ENCODE measurements at places on chromosomes 2 and 18. TPM values are rescaled to one million over a fixed set of nuclear protein-coding genes. Genes with fewer than 3 reads are reported as not detected.

The CDK15 gene
- 0.13 TPM for total RNA-seq

The EPB41L5 gene
- total RNA-seq, result 12.5 TPM

The ZSWIM2 gene
- not detected for total RNA-seq

The DRC1 gene
- total RNA-seq, result 0.14 TPM

The SLC35F5 gene
- total RNA-seq, result 178 TPM

The TRAPPC8 gene
- 24.6 TPM for total RNA-seq

The CPO gene
- total RNA-seq, result 0.55 TPM

The SLC9A4 gene
- not detected for total RNA-seq

Measured in adrenal gland (tissue), 19 donors.